Activated T-cell treated with anti-CD3 and anti-CD28 coated beads for 4 hours (primary cell): ENCODE measurements at places on chromosomes 6 and 20.

- DNase-seq = no peak
Observed at GRCh38 chr6:147128056-147128455, 76.2 kb upstream of the STXBP5 start.

- no peak for DNase-seq
Observed at GRCh38 chr6:123551939-123552707, 84.6 kb downstream of the TRDN start.

GRCh38 chr20:56765172-56766073, 136.3 kb downstream of the TFAP2C start:
- no peak for DNase-seq

DNA sequence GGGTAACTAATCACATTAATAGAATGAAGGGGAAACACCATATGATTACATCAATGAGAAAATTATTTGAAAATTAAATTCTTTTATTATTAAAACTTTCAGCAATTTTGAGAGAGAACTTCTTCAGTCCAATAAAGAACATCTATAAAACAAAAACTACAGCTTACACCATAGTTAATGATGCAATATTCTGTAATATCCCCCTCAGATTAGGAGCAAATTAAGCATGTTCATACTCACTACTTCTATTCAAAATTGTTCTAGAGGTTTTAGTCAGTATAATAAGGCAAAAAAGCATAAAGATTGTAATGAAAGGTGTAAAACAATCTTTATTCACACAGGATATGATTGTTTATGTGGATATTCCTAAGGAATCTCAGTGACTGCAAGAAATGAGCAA, 465.4 kb downstream of the CD109 start:
- no peak for DNase-seq

DNA sequence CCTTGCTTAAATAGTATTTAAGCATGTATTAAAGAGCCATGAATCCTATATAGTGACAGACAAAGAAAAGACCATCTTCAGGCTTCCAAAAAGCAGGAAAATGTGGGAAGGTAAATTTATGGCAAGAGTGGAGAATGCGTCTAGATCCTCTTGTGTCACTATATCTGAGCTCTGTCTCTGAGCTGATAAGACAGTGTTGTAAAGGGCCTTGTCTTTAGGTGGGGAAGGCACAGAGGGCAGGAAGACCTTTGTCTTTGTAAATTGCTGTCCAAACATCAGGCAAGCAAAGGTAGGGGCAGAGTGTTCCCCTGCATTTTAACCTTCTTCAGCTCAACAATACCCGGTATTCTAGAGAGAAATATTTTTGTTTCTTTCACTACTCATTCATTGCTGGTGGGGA, 33.9 kb upstream of the MBOAT1 start:
- DNase-seq = no peak

DNA sequence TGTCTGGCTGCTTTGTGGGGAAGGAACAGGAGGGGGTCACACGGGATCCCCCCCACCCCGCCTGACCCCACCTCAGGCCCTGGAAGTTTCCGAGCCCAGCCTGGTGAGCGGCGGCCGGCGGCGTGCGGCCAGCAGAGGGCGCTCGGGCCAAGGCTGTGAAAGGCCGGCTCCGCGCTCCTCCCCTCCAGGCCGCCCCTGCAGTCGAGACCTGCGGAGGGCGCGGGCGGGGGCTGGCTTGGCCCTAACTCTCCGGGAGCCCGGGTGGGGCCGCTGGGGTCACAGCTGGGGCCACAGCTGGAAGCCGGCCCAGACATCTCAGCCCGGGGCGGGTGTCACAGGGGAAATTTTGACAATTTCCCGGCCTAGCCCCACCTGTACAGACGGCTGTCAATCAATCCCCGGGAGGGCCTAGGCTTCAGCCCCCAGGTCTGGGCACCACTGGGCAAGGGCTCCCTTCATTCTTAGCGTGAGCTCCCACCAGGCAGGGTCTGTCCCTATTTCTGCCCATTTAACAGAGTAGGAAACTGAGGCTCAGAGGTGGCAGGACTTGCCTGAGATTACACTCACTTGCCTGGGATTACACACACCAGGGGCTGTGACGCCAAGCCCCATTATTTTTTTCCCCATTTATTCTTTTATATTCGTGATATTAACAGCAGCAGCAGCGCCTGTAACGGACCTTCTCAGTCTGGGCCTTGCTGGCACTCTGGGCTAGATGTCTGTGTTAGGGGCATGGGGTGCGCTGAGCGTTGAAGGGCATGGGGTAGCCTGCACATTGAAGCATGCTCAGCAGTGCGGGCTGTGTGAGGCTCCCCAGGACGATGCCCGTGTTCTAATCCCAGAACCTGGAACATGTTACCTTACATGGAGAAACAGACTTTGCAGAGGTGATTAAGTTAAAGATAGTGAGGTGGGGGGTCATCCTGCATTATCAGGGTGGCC, 23.0 kb downstream of the ZBP1 start:
- peak; percentile 62 for DNase-seq

DNA sequence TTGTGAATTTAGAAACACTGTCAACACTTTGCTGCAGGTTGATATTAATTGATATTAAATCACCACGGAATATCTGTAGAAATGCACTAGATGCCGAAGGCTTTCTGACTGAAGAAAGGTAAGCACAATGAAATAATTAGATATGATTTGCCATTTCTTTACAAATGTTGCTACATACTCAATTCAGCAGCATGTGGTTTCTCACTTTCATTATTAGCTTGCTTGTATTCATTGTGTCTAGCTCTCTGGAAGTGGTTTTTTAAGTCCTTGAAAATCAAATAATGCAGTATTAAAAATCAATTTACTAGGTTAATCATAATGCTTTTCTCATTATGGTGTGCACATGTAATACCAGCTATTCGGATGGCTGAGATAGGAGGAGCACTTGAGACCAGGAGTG, 231.3 kb upstream of the MARCKS start:
- DNase-seq = no peak

DNA sequence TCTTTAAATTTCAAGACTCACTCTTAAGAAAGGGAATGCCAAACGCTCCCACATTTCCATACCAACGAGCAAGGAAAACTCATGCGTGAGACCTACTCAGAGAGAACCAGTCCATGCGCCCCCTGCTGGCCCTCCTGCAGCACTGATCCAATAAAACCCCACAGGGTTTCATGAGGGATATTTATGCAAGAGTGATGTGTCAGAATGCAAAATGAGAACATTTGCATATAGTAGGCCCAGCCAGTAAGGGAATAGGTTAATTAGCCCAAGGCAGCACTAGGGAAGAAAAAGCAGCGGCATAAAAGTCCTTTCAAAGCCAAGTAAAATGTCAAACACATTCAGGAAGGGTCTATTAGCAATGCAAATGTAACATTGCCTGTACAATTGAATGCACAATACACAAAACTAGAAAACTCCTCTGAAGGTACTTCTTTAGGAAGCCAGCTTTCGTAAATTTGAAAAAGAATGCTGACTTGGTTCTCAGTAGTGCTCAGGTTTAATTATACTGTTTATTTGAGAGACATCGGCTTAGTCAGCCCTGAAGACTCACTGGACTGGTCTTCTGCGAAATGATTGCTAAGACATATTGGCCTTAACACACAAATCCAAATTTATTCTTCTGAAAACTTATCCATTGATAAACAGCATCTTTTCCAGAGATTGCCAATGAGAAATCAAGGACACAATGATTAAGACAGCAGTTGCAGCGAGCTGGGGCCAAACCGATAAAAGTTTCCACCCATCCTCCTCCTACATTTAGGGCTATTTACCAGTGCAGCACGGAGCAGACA, 93.2 kb downstream of the GMPR start:
- peak; percentile 55 for DNase-seq

DNA sequence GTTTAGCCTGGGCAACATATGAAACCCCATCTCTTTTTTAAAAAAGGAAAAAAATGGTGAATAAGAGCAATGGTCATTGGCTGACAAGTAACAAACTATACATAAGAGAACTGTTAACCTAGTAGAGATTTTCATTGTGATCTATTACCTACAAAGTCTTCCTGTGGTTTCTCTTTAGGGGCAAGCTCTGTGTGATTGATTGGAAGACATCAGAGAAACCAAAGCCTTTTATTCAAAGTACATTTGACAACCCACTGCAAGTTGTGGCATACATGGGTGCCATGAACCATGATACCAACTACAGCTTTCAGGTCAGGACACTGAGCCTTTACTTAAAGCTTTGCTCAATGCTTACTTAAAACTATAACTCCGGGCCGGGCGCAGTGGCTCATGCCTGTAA, 19.2 kb downstream of the MGME1 start:
- DNase-seq = no peak
